Breast epithelium (tissue), 4 donors: ENCODE measurements at places on chromosomes 2 and 18. TPM values are rescaled to one million over a fixed set of nuclear protein-coding genes. Genes with fewer than 3 reads are reported as not detected.

ELOA2 gene
- total RNA-seq, result not detected

DNA sequence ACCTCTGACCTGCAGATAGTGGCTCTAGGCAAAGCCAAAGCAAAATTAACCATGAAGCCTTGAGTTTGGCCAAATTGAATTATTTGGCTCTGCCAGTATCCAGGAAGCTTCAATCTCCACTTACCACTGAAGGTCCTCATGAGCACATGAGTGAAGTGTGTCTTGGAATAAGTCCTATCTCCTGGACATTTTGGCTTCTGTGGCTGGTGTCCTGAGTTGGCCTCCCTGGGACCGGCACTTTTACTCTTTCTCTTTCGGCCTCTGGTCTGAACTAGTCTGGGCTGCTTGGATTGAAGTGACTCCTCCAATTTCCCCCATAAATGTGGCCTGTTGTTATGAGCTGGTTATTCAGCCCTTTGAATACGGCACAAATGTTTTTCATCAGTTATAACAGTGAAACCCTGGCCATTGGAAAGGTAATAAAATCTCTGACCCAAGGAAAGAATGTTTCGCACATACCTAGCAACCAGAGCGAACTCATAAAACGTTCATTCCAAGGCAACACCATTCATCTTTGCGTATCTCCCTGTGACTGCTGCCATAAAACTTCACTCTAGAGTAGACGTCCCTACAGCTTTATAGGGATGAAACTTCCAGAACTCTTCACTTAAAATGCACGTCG is 216.4 kb downstream of the LPIN1 start:
- no peak for DNase-seq

IL1RN gene
- total RNA-seq, result 0.66 TPM

MYO3B gene
- total RNA-seq, result 0.16 TPM

GRCh38 chr18:70293166-70293565 is 4.3 kb downstream of the SOCS6 start:
- no peak for DNase-seq

DNA sequence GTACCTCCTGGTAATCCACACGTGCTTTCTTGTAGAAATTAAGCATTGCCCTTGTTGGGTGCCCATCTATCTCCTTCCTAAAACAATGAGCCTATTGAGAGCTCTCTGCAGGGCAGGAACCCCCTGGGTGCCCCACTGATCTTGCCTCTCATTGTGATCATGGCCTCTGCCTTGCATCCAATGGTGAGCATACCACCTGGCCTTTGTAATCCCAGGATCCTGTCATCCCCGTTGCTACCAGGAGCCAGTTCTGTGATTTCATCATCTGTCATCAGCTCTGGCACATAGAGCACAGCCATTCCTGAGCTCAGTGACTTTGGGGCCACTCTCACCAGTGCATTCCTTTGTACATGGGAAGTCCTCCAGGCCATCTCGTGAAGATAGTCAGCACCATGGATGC is 381.0 kb upstream of the ID2 start:
- DNase-seq, result no peak

- DNase-seq, result no peak
These were observed 704 bp downstream of the ANKRD53 start for GRCh38 chr2:70979180-70979488.

DNA sequence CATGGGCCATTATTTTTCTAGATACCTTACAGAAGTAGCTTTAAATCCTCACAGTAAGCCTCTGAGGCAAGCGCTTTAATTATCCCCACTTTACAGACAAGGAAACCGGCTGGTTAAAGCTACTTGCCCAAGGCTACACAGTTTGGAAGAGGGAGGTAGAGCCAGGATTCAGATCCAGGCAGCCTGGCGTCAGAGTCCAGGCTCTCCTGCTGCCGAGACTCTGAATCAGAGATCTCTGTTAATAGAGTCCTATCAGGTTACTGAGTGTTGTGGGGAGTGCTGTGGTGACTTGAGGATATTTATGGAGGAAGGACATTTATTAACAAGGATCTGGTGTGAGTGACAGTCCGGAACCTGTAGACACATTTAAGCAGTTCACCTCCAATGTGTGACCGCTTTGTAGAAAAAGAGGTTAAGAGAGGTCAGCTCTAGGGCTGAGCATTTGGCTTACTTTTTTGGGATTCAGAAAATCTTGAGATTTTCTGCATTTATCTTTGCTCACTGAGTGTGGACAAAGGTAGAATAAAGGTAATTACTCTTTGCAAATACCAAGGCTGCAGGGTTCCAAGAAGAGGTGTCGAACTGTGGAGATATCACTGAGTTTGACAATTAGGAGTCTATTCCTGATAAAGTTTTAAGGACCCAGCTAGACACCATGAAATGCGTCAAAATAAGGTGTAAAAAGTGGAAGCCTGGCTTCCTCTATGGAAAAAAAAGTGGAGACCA is 1.6 kb upstream of the CEP192 start:
- DNase-seq, result no peak

GRCh38 chr2:84931384-84931821 is 25.9 kb downstream of the TMSB10 start:
- DNase-seq, result no peak

DNA sequence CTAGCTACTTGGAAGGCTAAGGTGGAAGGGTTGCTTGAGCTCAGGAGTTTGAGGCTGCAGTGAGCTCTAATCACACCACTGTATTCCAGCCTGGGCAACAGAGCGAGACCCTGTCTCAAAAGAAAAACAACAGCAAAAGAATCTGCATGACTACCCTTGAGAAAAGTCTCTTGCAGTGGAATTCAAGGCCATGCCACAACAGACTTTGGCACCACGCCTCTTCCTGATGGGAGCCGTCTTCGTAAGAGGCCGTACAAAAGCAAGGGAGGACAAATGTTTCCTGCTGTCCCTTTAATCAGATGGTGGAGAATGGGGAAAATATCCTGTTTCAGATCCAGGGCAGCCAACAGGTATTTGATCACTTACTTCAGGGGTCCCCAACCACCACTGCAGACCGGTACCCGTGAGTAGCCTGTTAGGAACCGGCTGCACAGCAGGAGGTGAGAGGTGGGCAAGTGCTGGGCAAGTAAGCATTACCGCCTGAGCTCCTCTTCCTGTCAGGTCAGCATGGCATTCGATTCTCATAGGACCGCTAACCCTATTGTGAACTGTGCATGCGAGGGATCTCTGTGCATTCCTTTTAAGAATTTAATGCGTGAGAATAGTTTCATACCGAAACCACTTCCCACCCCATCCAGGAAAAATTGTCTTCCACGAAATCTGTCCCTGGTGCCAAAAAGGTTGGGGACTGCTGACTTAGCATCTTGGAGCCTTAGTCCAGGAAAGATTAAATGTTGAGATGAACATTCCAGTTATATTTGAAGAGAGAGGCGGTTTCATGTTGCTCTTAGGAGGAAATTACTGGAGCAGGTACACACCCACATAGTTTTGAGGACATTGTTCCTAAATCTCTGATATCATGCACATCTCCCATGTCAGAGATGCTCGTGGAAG is 94.4 kb upstream of the XPO1 start:
- DNase-seq, result no peak

DNA sequence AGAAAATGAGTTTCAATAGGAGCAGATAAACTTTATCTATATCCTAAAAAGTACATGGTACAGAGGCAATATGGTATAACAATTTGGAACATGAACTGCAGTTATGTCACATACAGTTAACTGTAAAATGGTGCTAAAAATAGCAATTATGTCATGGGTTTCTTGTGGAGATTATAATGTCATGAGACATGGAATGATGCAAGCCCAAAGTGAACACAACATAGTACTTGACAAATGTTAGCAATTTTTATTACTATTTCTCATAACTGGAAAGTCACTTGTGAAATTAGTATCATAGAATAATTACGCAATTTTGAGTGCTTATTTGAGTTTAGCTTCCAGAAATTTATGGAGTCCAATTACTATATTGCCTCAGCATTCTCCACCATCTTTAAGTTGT is 1263.4 kb downstream of the DSC3 start:
- no peak for DNase-seq

- no peak for DNase-seq
These were observed 45.5 kb downstream of the FMNL2 start for GRCh38 chr2:152380261-152381055.

- DNase-seq, result no peak
These were observed 66.4 kb downstream of the VSNL1 start for GRCh38 chr2:17606851-17607250.

GRCh38 chr2:9137379-9138150 is 69.0 kb upstream of the ASAP2 start:
- no peak for DNase-seq

ORC2 gene
- total RNA-seq, result 33.1 TPM

DNA sequence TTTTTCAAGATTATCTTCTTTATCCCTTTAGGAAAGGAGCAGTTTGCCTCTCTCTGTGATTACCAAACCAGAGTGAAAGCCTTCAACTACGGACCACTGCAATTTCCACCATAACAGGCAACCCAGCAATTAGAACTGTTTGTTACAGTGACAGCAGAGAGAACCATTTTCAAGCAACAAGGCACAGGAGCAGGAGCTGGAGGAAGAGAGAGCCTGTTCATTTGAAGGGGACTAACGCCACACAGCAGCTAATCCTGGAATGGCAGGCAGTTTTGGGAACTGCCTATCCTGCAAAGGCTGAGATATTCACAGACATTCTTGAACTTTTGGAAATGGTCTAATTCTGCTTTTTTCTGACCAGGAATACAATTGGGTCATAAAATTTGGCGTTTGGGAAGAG is 1541.9 kb upstream of the PIK3C3 start:
- no peak for DNase-seq

GRCh38 chr2:224716921-224717320 is 756 bp upstream of the CCDC195 start:
- no peak for DNase-seq

DNA sequence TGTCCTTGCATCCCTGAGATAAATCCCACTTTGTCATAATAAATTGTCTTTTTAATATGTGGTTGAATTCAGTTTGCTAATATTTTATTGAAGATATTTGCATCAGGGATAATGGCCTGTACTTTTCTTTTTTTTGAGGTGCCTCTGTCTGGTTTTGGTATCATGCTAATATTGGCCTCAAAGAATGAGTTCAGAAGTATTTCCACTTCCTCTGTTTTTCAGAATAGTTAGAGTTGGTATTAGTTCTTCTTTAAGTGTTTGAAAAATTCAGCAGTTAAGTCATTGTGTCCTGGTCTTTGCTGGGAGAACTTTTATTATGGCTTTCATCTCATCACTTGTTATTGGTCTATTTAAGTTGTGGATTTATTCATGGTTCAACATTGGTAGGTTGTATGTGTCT is 464.1 kb upstream of the CRIM1 start:
- no peak for DNase-seq

DNA sequence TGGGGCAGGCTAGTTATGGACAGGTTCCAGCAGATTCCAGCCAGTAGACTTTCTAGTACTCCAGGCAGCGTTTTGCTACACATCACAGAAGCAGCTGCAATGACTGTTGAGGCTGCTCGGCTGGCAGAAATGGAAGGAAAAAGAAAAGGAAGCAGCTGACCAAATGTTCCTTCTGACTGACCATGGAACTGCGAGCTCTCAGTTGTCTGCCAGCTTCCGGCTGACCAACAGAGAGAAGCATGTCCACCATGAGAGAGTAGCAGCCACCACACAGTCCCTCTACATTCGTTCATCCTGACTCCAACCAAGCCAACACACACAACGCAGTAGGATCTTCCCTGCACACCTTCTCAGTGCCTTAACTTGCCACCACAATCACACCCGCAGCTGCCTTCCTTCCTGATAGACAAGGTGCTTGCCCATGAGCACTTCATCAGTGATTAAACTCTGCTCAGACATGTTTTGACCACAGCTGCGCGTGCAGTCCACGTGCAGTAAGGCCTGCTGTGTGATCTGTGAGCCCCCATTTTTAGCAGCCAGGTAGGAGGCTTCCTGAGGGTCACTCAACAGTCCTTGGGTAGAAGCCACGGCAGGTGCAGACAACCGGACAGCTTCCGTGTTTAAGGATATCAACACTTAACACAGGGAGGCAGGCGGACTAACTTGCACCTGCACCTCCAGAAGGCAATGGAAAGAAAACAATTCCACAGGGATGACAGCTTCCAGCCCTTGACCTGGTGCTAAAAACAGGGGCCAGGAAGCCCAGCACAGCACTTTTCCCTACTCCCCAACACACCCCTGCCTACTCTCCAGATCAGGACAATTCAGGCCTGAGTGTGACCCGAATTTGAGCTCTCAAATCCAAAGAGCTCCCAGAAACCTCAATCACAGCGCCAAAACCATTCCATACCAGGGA is 996 bp downstream of the TGFBRAP1 start:
- no peak for DNase-seq

XDH gene
- total RNA-seq, result 1.3 TPM

- no peak for DNase-seq
These were observed 76.5 kb downstream of the STRN start for GRCh38 chr2:36889795-36890194.

FBXO15 gene
- 0.64 TPM for total RNA-seq

ZSWIM2 gene
- total RNA-seq, result not detected

DNA sequence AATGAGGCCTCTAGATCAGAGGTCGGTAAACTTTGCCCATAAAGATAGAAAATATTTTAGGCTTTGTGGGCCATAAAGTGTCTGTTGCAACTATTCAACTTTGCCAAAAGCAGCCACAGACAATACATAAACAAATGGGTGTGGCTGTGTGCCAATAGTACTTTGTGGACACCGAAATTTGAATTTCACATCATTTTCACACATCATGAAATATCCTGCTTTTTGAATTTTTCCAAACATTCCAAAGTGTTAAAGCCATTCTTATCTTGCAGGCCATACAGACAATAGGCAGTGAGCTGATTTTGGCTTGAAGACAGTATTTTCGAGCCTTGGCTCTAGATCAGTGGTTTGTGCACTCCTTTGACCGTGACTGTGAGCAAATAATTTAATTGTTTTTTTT is 51.1 kb upstream of the EPC2 start:
- no peak for DNase-seq

DNA sequence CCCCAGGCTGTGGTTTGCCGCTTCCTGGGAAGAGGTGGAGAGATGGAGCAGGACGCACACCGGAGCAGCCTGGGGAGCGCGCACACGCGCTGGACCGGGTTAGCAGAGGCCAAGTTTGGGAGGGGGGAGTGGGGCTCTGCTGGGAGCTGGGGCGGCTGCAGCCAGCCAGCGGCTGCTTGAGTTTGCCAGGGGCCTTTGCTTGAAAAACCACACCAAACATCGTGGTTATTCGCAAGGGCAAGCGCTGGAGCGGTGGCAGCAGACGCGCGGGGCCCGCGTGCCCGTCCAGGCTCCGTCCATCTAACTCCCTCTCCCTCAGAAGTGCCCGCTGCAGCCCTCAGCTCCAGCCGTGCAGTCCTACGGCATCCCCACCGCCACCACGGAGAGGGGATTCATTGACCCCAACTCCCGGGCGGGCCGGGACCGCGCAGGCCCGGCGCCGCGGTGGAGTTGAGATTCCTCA is 4.6 kb downstream of the PTGR3 start:
- no peak for DNase-seq

DNA sequence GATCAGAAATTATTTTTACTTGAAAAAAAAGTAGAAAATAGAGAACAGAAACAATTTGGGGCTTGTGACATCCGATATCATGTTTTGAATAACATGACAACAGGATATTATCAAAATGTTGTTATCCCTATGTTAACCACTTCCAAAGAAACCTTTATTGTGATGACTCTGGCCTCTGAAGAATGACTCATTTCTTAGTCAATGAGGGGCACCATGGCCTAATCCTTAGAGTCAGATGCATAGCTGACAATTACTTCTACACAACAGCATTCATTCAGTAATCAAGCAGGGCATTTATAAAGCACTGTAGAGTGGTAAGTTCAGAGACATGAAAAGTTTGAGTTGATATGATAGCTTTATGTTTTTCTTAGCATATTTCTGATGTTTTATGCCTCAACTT is 703.0 kb downstream of the RNF144A start:
- no peak for DNase-seq

GRCh38 chr2:20680744-20681375 is 13.9 kb downstream of the GDF7 start:
- no peak for DNase-seq
